ENCODE measurements at places on chromosomes 5 and 9.

GRCh38 chr5:91983869-91984268 lies 600.8 kb upstream of the ARRDC3 start:
- DNase-seq, result no peak

GRCh38 chr5:137693951-137694721 lies 41.8 kb downstream of the KLHL3 start:
- DNase-seq, result no peak

GRCh38 chr9:104923740-104924139 lies 4.2 kb downstream of the ABCA1 start:
- DNase-seq, result no peak

DNA sequence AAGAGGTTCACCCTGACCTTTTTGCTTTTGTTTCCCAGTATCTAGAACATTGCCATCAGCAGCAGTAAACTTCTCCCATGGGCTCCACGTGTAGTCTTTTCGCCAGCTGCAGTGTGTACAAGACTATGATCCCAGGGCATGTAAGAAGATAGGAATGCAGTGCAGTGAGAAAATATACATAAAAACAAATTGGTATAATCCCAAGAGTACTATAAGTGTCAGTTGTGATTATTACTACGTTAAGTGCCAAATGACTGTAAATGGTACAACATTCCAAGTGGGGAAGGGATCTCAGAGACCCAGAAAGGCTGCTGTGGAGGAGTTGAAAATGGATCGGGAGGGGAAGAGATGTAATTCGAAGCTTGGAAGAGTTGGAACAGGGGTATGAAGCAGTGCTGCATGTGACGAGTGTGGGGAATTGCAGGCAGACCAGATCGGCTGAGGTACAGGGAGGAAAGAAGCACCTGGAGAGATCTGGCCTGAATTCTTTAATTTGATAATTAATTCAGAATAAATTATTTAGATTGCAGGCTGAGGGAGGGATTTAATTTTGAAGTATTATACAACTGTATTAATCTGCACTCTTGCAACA lies 95.1 kb downstream of the FBXL7 start:
- no peak for DNase-seq

GRCh38 chr5:92908952-92909601 lies 671.9 kb downstream of the NR2F1-AS1 start:
- no peak for DNase-seq

DNA sequence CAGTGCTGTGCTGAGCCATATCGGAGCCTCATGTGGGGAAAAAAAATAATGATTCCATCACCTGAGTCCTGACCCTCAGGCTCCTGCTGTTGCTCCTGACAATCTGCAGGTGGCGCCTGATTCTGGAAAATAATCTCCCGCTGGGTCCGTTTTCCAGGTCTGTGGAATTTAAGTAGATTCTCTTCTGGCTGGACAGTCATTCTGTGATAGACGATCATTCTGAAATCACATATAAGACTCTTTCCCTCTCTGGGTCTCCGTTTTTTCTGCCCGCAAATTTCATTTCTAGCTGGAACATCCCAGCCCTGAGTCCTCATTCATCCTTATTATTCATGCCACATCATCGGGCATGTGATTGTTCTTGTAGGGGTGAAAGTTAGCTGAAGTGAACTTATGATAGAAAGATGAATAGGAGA lies 22.1 kb upstream of the STXBP1 start:
- DNase-seq, result no peak

DNA sequence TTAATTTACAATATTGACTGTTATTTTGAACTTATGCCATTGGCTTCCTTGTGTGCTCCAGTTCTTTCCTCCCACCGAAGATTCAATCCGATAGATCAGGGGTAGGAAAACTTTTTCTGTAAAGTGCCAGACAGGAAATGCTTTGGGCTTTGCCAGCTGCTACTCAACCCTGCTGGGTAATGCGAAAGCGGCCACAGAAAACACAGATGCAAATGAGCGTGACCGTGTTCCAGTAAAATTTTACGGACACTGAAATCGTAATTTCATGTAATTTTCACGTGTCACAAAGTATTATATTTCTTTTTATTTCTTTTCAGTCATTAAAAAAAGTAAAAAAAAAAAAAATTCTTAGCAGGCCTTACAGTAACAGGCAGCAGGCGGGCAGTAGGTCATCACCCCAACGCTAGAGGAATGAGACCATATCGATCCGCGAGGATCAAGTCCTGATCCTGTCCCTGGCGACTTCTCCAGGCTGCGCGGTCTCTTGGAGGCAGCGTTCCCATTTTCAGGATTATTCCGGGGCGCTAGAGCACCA lies 599 bp downstream of the NMRK1 start:
- DNase-seq, result peak; percentile 33

DNA sequence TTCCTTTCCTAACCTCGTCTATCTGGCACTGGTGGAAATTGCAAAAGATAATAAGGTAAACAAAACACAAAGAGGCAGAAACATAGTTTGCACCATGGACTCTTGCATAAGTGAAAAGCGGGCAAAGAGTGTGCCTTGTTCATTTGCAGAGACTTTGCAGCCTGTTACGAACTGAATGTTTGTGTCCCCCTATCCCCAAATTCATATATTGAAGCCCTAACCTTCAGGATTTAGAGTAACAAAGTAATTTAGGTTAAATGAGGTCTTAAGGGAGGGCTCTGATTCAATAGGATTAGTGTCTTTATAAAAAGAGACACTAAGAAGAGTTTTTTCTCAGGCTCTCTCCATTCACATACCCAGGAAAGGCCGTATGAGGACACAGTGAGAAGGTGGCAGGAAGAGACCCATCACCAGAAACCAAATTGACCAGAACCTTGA lies 52.1 kb upstream of the FAM169A start:
- no peak for DNase-seq

DNA sequence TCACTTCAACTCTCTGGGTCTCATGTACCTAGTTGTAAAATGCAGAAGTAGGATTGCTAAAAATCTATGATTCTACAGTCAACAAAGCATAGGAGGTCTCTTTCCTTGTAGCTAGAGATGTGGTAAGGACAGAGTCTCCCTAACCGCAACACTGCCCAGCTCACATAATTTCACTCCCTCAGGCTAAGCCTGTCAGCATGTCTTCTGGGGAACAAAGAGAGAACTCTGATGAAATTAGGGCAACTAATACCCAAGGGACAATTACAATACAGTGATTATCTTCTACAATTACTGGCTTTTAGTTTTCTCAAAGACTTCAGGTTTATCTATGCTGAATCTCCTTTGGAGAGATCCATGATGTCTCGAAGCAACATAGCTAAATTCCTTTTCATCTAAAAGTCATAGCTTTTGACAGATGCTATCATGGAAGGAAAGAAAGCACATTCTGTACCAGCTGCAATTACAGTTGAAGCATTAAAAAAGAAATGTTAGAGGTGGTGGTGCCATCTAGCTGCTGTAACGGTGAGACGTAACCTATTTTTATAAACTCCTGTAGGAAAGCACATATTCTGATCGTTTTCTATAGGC lies 141.1 kb upstream of the TARS1 start:
- no peak for DNase-seq

DNA sequence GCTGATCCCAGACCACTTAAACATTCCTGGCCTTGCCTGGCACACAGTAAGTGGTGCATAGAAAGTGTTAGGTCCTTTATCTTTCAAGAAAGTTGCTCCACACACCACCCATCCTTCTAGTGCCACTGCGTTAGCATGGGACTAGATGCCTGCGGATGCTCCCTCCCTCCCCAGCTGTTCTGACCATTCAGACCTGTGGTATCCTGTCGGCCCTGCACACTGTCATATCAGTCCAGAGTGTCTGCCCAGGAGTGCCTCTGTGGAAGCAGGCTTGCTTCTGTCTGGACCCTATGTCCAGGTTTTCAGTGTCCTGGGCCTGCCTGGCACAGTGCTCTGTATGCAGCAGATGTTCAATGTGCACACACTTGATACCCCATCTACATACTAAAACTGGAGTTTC lies 38.3 kb upstream of the SMU1 start:
- no peak for DNase-seq

DNA sequence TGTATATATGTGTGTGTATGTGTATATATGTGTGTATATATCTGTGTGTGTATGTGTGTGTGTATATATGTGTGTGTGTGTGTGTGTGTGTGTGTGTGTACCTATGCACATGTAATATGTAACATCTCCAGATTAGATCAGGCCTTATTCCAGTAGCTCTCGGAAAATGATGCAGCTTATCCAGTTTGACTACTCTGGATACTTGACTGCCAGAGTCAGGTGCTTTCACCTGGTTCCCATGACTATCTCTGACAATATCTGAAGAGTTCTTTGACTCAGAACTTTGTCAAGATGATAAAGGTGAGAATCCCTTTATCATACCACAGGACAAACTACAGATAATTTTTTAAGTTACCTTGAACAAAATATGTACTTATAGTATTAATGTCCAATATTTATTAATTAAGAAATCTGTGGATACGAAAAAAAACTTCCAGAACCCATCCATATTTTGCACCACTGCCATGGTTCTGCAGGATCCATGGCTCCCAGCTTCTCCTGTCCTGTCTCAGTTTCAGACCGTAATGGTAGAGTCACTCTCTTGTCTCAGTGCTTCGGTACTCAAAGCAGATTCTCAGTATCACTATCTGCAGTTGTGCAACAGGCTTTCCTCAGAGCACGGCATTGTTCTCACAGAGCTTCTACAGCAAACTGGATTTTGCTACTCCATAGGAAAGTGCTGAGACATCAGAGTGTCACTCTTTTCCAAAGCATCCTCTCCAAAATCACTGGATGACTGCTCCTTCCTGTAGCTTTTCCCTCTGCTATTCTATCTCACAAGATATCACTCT lies 164.4 kb upstream of the SLC12A2 start:
- DNase-seq, result no peak

GRCh38 chr5:150075233-150075632 lies 11.1 kb downstream of the CSF1R start:
- no peak for DNase-seq

DNA sequence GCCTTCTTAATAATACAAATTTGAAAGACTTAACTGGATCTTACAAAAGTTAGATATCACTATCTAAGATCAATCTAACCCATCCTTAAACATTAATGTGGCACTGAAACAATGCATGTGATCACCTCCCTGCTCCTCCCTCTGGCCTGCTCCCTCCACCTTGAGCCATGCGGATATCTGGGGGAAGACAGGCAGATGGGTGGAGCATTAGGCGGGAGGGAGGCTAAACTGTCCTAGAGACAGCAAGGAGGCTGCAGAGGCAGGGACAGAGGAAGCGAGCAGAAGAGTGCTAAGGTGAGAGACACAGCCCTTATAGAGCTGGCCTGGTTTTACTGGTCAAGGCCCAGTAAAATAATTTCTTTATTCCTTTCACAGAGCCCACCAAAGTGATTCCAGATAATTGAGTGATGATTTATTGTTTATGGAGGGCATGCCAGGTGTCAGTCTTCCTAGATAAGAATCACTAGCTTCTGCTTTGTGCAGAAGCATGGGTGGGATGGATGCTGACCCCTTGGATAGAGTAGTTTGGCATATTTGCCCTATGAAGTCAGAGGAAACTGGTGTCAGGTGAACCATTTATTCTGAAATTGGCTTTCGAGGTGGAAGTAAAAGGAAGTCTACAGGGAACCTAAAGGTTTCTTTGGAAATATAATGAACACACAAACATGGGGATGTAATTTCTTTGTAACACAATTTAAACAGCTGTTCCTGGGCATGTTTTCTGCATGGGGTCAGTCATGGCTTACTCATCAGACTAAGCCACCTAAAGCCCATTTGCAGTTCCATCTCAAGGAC lies 188.3 kb downstream of the GNAQ start:
- no peak for DNase-seq

GRCh38 chr5:87777877-87778276 lies 365.1 kb upstream of the CCNH start:
- DNase-seq, result no peak

- no peak for DNase-seq
These were observed 34.3 kb downstream of the GPR107 start for GRCh38 chr9:130088051-130088450.

- DNase-seq, result no peak
These were observed 198.4 kb upstream of the MEF2C start for GRCh38 chr5:89081360-89081759.

- no peak for DNase-seq
These were observed 207.6 kb downstream of the CETN3 start for GRCh38 chr5:90201923-90202322.

DNA sequence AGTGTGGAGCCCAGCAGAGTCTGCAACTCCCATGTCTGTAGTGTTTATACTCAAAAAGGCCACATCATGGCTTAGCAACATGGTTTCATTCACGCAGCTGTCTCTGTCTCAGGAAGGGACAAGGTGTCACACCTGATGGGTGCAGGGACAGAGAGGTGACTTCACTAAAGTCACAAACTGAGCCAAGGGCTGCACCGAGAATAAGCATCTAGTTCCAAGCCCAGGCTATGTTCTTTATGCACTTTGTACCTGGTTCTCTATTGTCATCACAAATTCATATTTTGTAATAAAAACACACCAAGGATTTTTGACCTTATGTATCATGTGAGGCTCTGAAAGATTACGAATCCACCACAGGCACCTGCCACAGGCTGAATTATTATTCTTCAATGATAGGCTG lies 64.9 kb upstream of the STK32A start:
- DNase-seq, result no peak

DNA sequence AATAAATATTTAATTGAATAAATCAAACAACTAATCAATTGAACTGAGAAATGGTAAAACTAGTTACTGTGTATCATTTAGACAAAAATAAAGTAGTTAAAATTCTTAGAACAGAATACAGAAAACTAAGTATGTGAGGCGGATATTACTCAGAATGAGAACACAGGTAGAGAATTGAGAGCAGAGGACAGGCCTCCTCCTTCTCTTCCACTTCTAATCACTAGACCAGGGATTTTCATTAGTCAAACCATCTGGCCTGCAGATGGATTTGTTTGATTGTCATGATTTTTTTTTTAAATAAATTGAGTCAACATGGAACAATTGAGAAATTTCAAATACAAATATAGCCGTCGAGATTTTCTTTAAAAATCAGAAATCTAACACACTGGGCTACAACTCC lies 198.6 kb upstream of the HMHB1 start:
- DNase-seq, result no peak

GRCh38 chr9:137034709-137035506 lies 3.0 kb upstream of the FUT7 start:
- peak; percentile 76 for DNase-seq

GRCh38 chr9:124735121-124735520 lies 36.0 kb downstream of the NR6A1 start:
- DNase-seq, result no peak

DNA sequence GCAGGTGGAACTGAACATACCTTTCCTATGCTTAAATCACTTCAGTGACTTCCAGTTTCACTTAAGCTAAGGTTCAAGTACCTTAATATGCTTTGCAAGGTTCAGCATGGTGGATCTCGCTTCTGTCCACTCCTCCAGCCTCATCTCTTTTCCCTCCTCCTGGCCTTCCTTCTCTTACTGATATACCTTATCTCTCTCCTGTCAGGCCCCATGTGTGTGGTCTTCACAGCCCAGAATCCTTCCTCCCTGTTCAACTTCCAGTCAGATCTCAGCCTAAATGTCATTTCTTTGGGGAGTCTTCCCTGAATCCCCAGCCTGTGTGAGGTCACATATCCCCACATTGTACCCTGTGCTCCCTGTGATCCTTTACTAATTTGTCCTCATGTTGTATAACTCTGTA lies 87.7 kb downstream of the ANGPTL2 start:
- DNase-seq, result no peak

Data from activated T-helper 9 cell treated with anti-CD3 and anti-CD28 coated beads, Interleukin-2, amount 50 U/mL, for 16 hours (primary cell).